RCC 7860 (cell line): ENCODE measurements at places on chromosomes 7 and 10.

DNA sequence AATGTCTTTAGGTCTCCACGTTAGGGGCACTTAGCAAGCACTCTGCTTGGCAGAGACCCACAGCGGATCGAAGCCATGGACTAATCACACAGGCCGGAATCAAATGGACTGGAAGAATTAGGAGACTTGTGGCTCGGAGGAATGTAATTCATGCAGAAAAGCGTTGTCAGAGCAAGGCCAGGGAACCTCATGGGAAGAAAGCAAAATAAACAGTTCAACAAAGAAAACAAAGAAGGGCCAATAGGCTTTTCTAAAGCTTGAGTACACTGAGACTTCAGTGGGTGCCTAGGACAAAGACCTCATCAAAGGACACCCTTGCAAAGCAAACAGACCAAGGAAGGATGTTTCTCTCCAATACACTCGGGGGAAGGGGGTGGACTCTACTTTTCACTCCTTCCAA, 171.1 kb downstream of the GLI3 start:
- no peak for DNase-seq

GRCh38 chr10:77816311-77816710, 110.2 kb downstream of the DLG5 start:
- no peak for DNase-seq

- DNase-seq = peak; percentile 10
Observed at GRCh38 chr10:79069325-79070080, 737 bp downstream of the ZMIZ1 start.

GRCh38 chr7:154475864-154476263, 423.7 kb downstream of the DPP6 start:
- no peak for DNase-seq

DNA sequence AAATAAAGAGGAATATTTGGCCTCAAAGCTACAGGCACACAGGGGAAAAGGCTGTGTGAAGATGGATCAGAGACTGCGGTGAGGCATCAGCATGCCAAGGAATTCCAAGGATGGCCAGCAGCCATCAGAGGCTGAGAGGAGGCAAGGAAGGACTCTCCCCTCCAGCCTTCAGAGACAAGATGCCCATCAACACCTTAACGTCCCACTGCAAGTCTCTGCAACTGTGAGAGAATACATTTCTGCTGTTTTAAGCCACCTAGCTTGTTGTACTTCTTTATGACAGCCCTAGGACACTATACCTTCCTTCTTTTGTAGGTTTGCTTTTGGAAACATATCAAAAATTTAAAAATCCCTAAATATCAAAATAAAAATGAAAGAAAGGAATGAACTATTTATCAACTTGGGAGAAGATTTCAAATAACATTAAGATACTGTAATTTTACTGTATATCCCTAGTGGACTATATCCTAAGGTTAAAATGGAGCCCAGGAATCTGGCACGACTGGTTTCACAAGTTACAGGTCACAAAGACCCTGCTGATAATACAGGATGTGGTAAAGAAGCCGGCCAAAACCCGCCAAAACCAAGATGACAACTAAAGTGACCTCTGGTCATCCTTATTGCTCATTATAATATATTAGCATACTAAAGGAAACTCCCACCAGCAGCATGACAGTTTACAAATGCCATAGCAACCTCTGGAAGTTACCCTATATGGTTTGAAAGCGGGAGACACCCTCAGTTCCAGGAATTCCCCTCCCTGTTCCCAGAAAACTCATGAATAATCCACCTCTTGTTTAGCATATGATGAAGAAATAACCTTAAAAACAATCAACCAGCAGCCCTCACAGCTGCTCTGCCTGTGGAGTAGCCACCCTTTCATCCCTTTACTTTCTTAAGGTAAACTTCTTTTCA, 185.2 kb downstream of the AVL9 start:
- peak; percentile 33 for DNase-seq

DNA sequence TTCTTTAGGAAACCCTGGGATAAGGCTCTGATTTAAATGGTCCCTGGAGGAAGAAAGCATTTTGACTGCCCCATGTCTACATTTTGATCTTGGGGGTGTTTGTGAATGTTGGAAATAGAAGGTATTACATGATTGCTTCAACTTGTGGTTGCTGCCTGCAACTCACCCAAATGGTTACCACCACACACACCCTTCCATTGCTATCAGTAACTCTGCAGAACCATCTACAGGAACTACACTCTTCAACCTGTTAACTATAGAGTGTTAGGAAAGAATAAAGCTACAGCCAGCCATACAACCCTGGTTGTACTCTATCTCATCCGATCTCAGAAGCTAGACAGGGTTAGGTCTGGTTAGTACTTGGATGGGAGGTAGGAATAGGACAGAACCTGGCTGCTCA, 71.2 kb downstream of the APBB1IP start:
- DNase-seq = no peak

GRCh38 chr7:64945503-64946175, 42.6 kb downstream of the ZNF273 start:
- no peak for DNase-seq

DNA sequence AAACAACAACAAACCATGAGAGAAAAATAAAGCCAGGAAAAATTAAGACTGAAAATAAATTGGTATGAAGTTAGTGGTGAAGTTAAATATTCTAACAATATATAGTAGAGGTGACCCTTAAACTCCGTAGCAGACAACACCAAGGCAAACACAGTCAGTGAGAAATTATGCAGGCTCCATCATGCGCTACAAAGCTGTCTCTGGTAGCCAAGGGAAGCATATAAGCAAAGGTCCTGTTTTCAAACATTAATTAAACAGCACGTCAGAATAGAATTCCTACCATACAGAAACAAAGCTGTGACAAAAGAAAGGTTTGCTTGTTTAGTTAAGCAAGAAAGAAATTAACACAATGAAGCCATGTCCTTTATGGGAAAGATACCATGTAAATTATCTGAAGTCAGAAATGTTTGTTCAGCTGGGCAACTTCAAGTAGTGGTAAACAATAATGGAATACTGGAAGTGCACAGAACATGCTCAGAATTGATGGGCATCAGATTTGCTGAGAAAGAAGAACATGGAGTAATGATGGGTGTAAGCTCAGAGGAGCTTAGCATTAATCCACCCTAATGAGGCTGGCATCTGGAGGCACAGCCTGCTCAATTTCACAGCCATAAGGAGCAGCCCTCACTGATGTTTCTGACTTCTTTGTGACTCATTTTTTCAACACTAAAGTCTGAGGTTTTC, 75.7 kb downstream of the IGF2BP3 start:
- DNase-seq = no peak

DNA sequence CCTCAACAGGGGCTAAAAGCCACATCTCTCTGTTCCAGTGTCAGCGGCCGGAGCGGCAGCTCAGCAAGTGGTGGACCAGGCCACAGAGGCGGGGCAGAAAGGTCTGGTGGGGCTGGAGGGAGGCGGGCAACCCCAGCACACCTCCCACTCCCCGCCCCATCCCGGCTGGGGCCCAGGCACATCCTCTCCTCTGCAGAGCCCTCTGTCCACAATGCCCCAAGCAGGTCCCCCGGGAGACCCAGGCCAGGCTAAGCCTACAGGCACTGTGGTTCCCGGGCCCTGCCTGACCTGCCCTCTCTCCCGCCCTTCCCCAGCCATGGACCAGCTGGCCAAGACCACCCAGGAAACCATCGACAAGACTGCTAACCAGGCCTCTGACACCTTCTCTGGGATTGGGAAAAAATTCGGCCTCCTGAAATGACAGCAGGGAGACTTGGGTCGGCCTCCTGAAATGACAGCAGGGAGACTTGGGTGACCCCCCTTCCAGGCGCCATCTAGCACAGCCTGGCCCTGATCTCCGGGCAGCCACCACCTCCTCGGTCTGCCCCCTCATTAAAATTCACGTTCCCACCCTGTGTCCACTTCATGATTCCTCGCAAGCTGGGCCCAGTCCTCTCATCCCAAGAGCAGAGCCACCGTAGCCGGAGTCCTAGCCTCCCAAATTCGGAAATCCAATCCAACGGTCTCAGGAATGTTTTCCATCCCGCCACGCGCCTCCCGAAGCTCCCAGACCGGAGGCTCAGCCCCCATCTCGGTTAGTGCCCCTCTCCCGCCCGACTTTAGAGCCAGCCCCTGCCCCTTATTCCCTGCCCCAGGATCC, 2.1 kb downstream of the ADIRF start:
- peak; percentile 56 for DNase-seq
